ENCODE measurements at places on chromosomes 3 and 15.

DNA sequence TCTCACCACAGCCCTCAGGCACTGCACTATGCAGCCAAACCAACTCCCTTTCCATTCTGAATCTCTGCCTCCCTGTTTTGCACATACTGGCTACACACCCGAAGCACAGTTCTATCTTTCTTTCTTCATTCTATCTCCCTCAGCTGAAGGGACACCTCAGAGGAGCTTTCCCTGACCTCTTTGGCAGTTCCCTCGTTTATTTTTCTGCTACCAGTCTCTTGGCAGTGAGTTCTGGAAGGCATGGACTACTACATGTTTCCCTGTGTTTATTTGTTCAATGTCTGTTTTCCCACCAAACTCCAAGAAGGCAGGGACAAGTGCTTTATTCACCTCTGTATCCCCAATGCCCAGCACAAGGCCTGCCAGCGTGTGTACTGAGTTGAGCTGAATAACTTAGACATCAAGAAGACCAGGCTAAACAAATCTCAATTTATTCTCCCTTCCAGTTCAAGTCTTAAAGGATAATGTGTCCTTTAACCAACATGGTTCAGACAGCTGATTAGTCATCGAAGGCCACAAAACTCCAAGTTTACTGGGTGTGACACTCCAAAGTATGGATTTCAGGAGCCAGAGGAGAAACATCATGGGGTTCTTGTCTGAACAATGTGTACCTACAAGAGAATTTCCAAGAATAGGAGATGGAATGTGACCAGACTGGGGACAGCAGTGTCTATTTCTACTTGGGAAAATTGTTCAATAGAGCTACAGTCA is 260.1 kb upstream of the CTNNB1 start:
- no peak for DNase-seq

- DNase-seq = no peak
These were observed 147.6 kb downstream of the IL20RB start for GRCh38 chr3:137105277-137105977.

GRCh38 chr3:87268646-87269211 is 7.7 kb downstream of the POU1F1 start:
- no peak for DNase-seq

- DNase-seq = no peak
These were observed 29.5 kb downstream of the POPDC2 start for GRCh38 chr3:119630880-119631329.
